ENCODE measurements at places on chromosomes 2 and 18.

DNA sequence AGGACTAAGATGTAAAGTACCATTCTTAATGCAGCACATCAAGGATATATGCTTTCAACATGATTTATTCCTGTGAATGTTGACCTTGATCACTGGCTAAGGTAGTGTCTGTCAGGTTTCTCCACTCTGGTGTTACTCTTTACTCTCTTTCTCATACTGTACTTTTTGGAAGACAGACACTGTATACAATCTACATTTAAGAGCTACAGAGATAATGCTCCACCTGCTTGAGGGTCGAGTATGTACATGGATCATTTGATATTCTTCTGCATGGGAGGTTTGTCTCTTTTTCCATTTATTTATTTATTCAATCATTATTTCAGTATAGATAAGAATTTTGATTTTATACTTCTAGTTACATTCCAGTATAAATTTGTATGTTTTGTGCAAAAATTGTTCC, 199.5 kb upstream of the RGPD4 start:
- no peak for DNase-seq

DNA sequence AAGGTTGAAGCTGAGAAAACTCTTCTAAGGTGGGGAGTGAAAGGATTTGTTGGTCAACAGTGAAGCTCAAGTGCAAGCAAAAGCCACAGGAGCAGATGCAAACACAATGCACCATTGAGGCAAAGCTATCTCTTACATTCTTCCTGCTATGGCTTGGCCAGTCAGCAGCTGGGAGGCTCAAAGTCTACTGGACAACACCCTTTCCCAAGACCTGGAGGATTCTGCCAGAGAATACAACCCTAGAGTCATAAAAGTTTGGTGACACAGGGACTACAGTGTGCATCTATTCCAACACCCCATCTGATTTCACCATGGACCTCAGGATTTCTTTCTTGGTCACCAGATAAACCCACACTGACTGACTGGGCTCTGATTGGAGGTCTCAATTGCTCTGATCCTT, 342.0 kb downstream of the HRH4 start:
- no peak for DNase-seq

- DNase-seq = no peak
Measured at GRCh38 chr2:70516596-70516995, 37.0 kb downstream of the TGFA start.

DNA sequence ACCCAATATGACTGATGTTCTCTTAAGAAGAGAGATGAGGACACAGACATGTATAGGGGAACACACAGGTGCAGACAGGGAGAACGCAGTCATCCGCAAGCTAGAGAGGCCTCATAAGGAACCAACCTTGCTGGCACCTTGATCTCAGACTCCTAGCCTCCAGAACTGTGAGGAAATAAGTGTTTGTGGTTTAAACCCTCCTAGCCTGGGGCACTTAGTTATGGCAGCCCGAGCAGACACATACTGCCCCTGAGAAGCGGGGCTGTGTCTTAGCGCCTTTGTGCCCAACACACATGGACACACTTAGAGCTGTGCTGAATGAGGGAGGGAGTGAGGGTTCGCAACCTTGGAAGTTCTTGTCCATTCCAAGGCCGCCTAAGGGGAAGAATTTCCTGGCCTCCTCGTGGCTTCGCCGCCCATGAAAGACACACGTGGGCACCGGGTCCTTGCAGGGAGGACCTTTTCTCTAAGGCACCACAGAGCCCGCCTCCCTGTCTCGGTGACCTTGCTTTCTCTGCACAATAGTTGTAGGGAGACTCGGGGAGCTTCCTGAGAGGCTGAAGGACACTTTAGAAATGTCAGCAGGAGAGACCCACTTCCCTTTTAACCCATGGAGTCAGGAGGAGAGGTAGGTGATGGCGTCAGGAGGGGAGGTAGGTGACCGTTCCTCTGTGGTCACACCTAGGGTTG, 224.5 kb upstream of the HDAC4 start:
- DNase-seq = no peak

GRCh38 chr18:31275722-31276463, 42.1 kb upstream of the DSG1 start:
- DNase-seq = no peak

DNA sequence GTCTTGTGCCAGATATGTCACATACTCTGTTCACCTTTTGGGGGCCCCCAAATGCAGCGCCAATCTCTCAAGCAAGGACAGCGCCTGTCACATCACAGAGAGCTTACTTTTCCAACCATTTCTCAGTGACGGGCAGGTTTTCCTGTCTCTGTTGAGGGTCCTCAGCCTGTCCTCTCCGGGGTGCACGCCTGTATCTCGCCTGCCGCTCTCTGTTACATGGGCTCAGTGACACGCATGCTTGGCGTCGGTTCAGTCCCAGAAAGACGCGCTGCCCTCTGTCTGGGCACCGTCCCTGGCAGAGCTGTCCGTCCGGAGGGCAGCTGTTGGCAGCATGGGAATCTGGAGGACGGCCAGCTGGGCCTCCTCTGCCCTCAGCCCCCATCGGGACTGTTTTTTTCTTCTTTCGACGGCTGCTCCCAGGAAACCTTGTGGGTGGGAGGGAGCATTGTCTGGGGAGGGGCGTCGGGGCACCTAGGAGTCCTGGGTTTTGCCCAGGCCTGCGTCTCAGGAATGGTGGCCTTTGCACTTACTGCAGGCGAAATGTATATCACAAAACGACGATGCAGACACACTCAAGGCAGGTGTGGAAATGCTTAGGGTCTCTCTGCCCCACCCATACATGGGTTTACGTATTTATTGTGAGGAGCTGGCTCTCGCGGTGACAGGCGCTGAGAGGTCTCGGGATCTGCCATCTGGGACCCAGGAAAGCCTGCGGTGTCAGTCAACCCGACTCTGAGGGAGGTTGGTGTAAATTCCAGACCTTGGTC, 30.9 kb downstream of the RTP5 start:
- no peak for DNase-seq

DNA sequence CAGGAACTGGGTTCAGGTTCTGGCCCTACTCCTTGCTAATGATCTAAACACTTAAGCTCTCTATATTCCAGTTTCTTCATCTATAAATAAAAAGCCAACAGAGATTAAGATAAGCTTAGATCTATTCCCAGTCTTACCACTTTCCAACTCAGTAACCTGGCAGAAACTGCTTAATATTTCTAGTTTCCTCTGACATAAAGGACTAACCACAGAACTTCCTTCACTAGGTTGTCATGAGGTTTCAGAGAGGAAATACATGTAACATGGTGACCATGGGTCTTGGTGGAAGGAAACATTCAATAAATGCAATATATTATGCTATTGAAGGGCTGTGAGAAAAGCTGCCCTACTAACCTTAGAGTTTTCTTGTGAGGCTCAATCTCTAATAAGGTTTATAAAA, 114.4 kb upstream of the PDE1A start:
- DNase-seq = no peak

DNA sequence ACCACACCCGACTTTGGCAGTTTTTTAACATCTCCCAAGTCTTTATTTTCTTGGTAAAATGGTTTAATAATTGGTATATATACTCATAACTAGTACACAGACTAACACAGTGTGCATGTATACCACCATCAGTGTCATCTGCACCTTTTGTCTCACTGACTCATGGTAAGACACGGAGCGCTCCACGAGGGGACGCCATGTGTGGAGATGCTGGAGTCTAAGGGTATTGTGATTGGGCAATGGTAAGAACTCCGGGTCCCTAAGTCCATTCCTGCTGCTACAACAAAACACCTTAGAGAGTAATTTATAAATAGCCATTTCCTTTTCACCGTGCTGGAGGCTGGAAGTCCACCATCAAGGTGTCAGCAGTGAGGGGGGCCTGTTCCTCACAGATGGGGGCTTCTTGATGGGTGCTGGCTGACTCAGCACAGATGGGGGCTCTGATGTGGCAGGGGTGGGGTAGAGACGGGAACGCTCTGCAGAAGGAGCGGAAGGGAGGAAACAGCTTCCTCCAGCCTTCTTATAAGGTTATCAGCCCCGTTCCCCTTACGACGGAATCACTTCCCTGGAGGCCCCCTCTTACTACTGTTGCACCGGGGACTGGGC, 42.0 kb upstream of the EDAR start:
- DNase-seq = no peak

- DNase-seq = no peak
Measured at GRCh38 chr2:66523990-66524389, 89.1 kb downstream of the MEIS1 start.

- no peak for DNase-seq
Measured at GRCh38 chr2:104049438-104049837, 804.5 kb upstream of the POU3F3 start.

DNA sequence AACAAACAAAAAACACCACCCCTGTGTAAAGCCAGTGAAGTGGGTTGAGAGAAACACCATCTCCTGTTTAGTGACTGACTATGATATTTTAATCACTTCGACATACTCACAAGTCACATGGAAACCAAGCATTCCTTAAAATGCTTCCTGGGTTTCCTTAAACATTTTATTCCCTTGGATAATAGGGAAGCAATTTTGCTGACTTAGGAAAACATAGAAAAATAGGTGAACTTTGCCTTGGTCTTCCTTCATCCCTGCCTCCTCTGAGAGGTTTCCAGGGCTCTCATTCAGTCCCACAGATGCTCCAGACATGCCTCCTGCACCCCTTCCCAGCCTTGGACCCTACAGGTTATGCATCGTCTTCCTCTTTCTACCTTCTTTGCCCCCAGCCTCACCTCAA, 122.6 kb upstream of the SERPINE2 start:
- DNase-seq = no peak

DNA sequence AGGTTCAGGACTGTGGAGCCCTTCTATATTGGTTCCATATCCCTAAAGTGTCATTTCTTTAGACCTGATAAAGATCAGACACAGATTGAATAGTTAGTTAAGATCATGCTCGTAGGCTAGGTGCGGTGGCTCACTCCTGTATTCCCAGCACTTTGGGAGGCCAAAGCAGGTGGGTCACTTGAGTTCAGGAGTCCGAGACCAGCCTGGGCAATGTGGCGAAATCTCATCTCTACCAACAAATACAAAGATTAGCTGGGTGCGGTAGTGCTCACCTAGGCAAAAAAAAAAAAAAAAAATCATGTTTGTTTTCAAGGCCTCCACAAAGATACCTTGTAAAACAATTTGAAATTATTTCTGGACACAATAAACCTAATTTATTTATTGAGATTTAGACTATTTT, 4.6 kb upstream of the ANKAR start:
- no peak for DNase-seq

GRCh38 chr18:79848579-79849327, 51.0 kb downstream of the KCNG2 start:
- DNase-seq = no peak

DNA sequence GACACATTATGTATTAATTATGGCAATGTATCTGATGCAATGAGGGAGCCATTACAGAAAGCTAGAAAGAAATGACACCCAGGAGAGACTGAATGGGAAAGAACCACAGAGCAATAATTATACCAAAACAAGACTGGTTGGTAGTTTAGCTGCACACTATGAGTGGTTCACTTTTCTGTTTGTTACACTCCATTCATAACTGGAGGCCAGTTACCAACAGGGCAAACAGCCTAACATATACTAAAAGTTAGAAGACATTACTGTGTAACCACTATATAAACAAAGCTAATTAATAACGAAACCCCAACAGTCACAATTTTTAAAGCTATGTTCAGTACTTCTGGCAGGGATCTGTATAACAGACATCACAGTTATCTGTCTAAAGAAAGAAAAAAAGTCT, 49.4 kb downstream of the NBAS start:
- no peak for DNase-seq

DNA sequence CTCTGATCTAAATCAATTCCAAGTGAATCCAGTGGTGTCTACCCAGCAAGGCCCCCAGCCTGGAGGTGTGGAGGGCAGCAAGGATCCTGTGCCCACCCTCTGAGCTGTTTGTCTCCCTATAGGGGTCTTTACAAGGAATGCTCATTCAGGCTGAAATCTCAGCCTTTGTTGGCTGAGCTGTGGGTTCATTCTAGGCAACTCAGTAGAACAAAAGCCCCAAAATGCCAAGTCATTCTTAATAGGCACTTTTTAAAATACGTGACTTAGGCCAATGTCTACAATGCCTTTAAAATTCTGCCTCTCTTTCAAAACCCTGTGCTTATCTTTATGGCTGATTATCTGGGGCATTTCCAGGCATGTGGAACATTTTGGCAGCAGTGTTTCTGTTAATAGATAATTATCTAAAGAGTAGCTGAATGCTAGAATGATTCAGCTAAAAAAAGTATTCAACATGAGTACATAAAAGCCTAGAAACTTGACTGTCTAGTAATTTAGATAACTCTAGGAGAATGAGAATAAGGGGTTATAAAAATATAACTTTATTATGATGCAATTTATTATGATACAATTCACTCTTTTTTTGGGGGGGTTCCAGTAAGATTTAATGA, 7.4 kb downstream of the UGT1A6 start:
- no peak for DNase-seq

DNA sequence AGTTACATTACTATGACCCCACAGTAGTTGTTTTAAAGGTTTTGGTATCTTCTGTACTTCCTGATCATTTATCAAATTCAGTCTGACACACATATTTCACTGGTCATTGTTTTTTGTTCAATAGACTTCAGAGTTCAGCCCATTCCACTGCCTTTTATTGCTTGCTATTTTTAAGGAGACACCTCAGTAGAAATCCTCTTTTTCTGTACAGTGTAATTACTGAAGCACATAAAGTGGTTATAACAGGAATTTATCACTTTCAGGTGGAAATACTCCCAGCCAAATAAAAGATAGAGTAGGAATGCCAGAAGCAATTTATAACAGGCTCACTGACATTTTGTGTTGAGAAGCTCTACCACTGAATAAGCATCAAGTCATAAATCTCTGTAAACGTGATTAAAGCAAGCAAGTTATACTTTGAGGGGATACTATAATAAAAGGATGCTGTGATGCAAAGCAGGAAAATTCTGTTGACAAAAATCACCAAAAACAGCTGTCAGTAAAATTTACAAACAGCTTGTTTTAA, 6.6 kb upstream of the BARD1 start:
- no peak for DNase-seq

DNA sequence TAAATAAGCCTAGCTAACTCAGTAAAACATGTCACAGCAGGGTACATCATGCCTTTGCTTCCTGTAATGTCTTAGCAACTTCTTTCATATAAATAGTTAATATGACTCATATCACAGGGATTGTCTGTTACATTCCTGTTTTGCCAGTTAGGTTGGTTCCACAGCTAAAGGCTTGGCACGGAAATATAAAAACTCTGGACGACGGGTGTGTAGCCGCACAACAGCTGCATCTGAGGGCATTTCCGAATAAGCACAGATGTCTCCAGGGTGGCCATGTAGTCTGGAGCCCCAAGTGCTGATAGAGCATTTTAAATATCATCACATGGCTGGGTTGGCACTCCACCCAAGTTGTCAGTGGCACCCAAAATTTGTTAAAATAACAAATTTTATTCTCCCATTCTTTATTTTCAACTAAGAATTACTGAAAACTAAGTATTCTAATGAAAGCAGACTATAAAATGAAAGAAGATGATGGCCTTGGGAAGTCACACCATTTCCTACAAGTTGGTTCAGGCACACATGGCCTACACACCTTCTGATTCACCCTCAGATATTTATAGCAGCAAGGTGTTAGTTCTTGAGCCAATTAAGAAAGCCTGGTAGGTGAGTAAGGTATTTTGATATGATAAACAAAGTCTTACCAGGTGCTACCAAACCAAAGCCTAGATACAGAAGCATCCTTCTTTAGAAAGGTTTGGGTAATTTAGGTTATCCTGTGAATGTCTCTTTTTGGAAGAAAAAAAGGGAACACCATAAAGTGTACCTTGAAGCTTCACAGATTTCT, 61.8 kb upstream of the STK17B start:
- DNase-seq = no peak

- no peak for DNase-seq
Measured at GRCh38 chr2:215410932-215411285, 25.0 kb downstream of the FN1 start.

- DNase-seq = no peak
Measured at GRCh38 chr2:28425464-28425835, 32.8 kb downstream of the FOSL2 start.

Measured in DMS 273 treated with DMSO at 0.1 percent for 48 hours (cell line).